ENCODE measurements at places on chromosomes 11 and 22. TPM values are rescaled to one million over a fixed set of nuclear protein-coding genes. Genes with fewer than 3 reads are reported as not detected.

GRCh38 chr11:10263929-10264328, 30.1 kb downstream of the SBF2 start:
- no peak for DNase-seq

DNA sequence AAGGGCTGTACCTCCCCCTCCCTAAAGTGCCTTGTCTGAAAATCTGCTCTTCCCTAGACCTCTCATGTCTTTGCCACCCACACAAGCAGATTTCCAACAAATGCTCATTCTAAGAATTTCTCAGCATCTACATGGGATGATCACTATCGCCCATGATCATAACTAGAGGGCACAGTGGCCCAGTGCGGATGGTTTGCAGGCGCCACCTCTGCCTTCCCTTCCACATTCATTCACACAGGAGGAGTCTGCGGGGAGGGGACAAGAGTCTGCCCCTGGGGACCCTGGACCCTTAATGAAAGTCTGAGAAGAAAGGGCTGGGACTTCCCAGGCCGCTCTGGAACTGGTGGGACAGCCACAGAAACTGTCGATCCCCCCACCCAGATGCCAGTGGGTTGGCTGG, 28.9 kb downstream of the KCTD17 start:
- no peak for DNase-seq

GRCh38 chr11:118325283-118325682, 17.2 kb downstream of the CD3D start:
- DNase-seq, result no peak

DNA sequence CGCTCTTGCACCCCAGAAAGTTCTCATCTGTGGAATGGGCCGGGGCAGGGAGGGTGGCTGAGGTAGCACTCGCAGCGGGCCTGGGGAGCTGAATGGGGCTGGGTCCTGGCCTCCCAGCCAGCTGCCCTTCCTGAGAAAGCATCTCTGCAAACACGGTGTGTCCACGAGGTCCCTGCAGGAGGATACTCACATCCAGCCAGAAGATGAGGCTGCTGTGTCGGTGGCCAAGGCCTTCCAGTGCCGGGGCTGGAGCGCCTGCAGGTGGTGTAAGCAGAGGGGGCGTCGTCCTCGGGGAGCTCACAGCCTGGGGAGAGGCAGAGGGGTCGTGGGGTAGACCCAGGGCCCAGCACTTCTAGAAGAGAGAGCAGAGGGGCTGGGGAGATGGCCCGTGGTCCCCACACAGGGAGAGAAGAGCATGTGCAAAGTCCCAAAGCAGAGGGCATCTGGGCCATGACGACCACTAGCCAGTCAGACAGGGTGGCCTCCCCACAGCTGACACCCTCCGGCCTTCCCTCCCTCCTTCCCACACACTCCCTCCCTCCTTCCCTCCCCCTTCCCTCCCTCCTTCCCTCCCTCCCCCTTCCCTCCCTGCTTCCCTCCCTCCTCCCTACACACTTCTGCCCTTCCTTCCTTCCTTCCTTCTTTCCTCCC, 97.9 kb downstream of the WNT7B start:
- DNase-seq, result no peak

DNA sequence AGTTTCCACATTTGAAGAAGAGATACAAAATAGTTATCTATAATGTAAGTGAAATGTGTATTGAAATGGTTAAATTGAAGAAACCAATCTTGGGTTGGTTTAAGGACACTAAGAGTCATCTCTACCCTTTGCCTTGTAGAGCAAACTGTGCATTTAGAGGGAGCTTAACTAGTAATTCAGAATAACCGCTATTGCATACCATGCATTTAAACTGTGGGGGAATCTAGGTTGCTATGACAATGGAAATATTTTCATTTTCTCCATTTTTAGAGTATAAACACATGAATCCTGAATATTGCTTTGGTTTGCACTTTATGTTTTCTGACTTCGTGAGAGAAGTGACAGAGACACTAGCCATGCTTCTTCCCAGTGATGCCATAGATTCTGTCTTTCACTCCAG, 39.7 kb downstream of the FAT3 start:
- DNase-seq, result no peak

DNA sequence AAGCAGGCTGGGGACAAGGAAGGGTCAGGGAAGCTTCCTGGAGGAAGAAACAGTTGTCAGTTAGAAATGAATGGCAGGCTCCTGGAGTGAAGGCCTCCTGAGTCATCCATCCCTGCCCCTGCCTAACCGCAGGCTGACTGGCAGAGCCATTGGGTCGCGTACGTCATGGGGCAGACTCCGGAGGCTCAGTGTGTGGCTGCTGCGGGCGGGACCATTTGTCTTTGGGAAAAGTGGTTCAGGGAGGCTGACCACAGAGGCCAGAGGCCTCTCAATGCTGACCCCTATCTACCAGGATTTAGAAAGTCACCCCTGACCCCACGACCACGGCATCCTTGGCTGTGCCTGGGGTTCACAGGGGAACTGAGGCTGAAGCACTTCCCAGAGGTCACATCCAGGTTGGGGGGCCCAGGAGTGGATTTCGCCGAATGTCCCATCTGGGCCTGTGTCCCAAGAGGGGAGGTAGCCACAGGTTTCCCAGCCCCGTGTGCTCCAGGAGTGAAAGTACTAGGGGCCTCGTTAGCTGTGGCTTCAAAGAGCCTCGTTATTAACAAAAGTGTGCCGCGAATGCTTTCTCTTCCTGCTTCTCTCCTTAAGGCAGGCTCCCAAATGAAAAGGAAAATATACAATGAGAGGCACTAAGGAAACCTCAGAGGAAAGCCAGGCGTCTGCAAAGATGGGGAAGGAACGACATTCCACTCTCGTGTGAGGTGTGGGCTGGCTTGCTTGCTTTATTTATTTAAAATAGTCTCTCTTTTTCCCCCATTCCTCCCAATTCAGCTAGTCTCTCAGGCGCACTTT, 58.9 kb downstream of the FLRT1 start:
- DNase-seq, result no peak

The BTG4 gene
- not detected for polyA plus RNA-seq

The NXPE4 gene
- polyA plus RNA-seq, result not detected

The IRAG1 gene
- polyA plus RNA-seq, result 9.5 TPM

The CHORDC1 gene
- polyA plus RNA-seq, result 57.2 TPM

The CNIH2 gene
- 4.3 TPM for polyA plus RNA-seq

The MPEG1 gene
- 7.7 TPM for polyA plus RNA-seq

The ALDH3B1 gene
- 3.6 TPM for polyA plus RNA-seq
